ENCODE measurements at places on chromosomes 5 and 9.

- DNase-seq = no peak
Observed at GRCh38 chr9:27022920-27023319, 17.4 kb upstream of the LRRC19 start.

DNA sequence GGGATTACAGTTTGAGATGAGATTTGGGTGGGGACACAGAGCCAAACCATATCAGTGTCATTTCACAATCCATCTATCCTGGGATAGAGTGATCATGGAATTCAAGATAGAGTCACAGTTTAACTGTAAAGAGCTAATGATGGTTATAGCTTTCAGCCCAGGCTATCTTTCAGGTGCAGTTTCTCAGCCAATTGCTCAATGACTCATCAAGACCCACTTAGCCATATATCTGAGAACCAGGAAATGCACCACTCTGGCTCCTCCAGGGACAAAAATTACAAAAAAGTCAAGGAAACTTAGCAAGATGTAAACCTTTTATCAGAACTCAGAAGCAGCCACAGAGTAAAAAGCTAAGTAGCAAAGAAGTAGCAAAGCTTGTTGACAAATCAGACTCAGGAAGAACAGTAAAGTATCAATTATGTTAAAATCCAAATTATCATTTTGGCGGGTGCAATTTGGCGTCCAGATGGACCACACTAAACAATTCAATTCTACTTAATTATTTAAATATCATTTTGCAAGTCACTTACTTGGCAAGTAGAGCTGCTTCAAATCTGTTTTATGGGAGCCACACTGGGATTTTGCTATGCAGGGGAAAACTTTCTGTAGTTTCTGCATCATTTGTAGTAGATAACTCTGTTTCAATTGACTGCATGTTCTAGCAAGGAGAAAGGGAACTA, 169.4 kb downstream of the TLE1 start:
- DNase-seq = no peak

DNA sequence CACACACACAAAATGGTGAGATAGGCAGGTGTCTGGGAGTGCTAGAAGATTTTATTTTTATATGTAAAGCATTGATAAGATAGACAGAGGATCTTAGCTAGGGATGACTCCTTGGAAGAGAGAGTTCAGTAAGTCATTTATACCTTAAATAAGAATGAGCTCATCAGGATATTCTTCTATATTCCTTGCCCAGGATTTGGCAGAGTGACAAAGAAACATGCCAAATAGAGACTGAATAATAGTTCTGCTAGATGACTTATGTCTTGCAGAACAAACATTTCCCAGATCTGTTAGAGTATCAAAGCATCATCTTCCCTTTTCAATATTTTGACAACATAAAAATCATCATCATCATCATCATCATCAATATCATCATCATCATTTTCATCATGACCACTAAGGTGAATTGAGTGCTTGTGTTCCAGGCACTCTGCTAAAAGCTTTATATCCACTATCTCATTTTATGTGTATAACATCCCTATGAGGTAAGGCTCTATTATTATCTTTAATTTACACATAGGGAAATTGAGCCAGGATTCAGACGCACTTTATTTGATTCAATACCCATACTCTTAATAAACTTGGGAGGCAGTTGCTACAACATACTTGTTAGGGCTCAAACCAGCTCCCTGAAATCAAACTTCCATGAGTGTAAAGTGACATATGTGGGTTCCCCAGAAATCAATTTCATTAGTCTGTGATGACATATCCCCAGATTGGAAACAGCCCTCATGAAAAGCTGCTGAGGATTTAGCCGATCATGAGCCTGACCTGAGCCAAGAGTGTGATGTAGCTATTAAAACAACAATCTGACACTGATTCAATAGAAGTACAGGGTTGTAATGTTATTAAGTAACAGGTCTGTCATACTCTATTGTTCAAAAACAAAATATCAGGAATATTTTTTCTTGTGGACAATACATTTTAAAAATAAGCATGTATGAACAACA, 176.3 kb upstream of the SEMA6A start:
- no peak for DNase-seq

GRCh38 chr9:84667571-84668195, 1.8 kb upstream of the NTRK2 start:
- DNase-seq = peak; percentile 30

- no peak for DNase-seq
Observed at GRCh38 chr5:140044041-140044440, 942 bp upstream of the NRG2 start.

- DNase-seq = no peak
Observed at GRCh38 chr5:56522960-56523359, 289.8 kb upstream of the ANKRD55 start.

DNA sequence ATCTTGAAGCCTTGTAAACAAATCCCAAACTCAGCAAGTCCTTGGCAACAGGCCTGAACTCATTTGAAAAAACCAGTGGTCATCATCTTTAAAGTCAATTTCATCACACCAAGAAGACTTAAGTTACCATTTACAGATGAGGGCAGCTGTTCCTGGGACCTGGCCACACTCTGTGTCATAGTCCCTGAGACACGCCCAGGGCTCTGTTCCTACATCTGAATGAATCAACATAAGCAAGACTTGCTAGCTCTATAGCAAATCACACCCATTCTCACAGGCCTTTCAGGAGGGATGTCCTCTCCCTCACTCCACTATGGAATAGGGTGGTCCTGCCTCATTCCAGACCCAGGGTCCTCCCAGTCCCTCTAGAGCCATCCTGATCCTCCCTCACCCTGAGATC, 142.8 kb downstream of the NSG2 start:
- DNase-seq = peak; percentile 19

GRCh38 chr5:167440846-167441245, 850.6 kb upstream of the WWC1 start:
- no peak for DNase-seq

GRCh38 chr9:96612105-96612965, 7.3 kb downstream of the CDC14B start:
- DNase-seq = peak; percentile 16

DNA sequence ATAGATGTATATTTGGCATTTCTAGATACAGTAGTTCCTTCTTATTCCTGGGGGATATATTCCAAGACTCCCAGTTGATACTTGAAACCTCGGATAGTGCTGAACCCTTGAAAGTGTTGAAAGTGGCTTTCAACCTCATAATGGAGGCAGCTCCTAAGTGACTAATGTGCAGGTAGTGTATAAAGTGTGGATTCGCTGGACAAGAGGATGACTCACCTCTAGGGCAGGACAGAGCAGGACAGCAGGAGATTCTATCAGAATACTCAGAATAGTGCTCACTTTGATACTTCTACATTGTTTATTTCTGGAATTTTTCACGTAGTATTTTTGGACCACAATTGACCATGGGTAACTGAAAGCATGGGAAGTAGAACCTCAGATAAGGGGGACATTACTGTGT, 1138.9 kb upstream of the WWC1 start:
- no peak for DNase-seq

GRCh38 chr5:133878236-133878555, 90.2 kb downstream of the C5orf15 start:
- no peak for DNase-seq

DNA sequence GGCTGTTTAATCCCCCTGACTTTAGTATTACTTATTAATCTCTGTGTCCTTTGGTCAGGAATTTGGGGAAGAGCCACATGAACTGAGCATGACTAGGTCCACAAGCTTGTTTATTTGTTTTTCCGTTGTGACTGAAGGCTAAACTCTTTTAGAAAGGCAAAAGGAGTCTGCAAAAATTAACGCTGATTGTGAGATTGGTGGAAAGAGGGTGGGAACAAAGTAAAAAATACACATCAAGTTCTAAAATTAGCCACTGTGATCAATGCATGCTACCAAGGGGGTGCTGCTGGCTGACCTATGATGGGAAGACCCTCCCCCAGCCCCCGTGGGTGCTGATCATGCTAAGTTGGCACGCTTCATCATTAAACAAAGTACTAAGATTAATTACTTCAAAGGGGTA, 356.8 kb downstream of the ADGRV1 start:
- DNase-seq = no peak

DNA sequence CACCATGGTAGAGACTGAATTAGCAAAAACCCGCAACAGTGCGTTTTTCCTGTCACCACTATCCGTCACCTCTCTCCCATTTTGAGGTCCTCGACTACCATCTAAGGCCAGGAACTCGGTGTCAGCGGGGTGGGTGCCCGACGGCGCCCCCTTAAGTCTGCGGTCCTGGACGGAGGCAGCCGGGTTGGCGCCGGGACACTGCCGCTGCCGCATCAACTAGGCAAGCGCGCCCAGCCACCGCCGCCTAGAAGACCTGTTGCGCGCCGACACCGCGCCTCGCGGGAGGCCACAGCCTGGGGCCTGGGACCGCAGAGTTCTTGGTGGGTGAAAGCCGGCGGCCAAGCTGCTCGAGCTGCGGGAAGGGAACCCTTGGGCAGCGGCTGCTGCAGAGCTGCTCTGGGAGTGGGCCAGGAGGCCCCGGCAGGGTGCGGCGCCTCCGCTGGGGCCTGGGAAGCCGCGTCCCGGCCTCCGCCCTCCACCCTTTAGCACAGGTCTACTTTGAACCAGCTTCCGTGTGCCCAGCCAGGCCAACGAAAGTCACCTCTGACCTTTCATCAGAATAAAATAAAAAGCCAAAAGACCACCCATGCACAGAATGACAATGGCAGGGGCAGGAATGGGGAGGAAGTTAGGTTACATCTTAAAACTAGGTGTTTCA, 3.5 kb downstream of the FOXB2 start:
- no peak for DNase-seq

DNA sequence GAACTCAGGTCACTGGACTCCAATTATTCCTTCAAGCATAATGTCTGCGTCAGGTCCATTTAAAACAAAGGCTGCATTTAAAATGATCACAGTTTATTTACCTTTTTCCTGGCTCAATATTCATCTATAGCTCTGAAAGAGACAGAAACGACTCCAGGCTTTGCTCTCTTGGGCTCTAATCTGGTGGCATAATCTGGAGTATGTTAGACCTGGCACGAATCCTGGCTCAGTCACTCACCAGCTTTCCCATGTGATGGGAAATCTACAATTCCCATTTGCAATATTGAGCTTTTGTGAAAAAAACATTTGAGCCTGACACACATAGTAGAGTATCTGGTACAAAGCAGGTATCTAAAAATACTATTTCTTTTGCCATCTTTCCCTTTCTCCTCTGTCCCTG, 155.8 kb downstream of the SEMA6A start:
- peak; percentile 16 for DNase-seq

DNA sequence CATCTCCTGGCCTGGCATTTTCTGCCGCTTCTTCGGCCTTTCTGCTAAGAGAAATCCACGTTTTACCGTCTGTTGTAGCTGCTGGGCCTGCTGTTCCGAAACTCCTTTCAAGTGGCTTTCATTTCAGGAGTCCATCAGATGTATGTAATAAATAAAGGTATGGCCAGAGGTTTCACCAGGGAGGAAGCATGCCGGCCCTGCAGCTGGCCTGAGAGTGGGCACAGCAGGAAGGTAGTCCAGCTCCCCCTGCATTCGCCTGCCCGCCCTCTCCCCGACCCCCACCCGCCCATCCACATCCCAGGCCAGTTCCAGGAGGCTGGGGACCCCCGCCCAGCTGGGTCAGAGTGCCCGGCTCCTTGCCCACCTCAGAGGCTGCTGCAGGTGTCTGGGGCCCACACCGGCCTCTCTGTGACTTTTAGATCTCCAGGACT, 46.4 kb upstream of the EXOC3 start:
- DNase-seq = no peak

DNA sequence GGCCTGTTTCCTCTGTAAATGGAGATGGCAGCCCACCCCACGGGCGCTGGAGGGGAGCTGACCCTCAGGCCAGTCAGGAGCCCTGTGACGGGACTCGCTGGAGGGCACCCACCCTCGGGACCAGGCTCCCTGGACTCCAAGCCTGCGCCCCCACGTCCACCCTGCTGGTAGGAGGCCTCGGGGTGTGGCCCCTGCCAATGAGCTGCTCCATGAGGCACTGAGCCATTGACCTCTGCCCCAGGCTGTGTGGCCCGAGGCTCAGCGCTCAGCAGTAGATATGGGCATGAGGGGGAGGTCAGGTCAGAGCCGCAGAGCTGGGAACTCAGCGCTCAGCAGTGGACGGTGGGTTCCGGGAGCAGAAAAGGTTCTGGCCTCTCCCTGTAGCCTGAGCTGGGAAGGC, 52.3 kb upstream of the EGFL7 start:
- DNase-seq = no peak

- DNase-seq = peak; percentile 75
Observed at GRCh38 chr5:5141625-5142525, 1.7 kb downstream of the ADAMTS16 start.

DNA sequence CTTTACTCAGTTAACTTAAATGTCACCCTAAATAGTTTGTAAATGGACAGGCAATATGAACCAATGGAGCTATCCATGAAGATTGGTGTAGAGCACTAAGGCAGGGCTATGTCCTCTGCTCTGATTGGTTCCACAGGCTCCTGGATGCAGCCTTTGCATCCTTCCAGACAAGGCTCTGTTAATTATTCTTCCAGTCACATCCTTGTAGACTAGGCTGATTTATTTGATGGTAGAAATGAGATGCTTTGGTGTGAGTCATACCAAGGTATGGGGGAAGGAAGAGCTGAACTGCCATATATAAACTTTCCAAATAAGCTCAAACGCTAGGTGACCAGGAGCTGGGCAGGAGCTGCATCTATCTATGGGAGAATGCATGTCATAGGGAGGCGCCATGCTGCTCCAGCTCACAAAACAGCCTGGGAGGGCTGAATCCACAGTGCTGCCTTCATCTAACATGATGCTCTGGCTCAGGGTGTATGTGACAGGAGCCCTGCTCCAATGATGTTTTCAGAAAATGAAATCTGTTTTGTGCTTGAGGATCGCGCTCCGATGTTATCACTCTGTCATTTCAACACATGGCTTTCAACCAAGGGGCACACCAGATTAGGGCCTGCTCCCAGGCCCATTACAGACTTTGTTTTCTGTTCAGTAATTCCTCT, 818.0 kb upstream of the ZNF608 start:
- no peak for DNase-seq

GRCh38 chr5:127758766-127759283, 55.6 kb downstream of the CCDC192 start:
- DNase-seq = no peak

DNA sequence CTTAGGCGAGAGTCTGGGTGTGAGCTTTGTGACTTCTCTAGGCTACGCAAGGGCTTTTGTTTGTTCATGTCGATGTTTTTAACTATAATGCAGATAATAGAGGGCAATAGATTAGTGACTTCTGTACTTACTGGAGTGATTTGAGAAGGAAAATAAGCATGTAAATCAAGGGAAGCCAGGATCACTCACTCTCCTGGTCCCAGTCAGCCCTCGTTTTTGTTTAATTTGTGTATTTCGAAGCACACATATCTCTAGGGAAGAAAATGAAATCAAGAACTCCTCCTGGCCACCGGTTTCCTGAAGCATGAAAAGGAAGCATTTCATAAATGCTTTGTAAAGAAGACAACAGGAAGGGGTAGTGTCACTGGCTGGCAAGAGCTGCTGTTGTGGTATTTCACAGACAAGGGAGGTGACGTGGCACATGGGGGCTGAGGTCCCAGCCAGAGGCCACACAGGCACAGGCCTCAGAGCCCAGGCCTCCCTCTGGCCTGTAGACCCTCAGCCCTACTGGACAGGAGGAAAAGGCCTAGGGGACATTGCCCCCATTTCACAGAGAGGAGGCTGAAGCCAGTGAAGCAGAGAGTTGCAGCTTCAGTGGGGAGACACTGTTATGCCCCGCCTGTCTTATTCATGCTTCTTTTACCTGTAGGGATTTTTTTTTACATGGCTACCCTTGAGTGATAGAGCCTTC, 34.1 kb downstream of the IRF1 start:
- no peak for DNase-seq
